ENCODE measurements at places on chromosomes 5 and 9.

DNA sequence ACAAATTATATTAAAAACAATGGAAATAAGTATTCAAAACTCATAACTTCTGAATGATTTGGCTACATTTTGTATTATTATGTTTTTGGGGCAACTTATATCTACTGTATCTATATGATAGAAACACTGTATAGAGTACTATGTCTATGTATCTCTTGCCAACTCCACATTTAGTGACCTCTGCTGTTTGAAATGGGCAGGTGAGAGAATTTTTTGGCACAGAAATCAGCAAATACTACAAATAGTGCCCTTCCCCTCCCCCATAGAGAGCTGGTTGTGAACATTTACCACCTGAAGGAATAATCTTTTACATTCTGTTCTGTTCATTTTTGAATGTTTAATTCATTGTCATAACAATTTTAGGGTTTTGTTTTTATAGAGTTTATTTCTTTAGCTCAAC is 545.3 kb downstream of the PDE4D start:
- no peak for DNase-seq

DNA sequence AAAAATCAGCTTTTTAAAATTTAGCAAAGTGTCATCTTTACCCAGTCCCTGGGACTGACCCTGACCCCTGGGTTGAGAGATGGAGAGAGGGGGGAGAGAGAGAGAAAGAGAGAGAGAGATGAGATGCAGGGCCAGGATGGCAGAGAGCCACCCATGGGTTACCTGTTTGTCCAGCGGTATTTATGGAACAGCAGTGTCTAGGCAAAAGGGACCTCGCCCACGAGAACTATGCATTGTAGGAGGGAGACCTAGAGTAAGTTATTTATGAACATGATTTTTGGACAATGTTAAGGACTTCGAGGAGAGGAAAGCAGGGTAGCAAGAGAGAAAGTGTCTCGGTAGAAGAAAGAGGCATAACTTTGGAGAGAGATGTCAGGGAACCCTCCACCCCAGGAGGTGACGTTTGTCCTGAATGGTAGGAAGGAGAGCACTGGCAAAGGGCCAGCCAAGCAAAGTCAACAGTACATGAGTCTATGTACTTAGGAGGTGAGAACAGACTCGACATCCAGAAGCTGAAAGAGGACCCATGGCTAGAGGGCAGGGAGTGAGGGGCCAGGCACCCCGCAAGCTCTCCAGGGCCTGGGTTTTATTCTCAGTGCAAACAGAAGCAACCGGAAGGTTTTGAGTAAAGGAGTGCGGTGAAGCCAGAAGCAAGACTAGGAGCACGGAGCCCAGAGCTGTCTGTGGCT is 30.5 kb upstream of the MSX2 start:
- no peak for DNase-seq

- DNase-seq, result no peak
Measured at GRCh38 chr5:119031011-119031886, 39.6 kb upstream of the DMXL1 start.

- no peak for DNase-seq
Measured at GRCh38 chr9:84600739-84601138, 68.8 kb upstream of the NTRK2 start.

- no peak for DNase-seq
Measured at GRCh38 chr5:9222054-9222976, 323.6 kb downstream of the SEMA5A start.

DNA sequence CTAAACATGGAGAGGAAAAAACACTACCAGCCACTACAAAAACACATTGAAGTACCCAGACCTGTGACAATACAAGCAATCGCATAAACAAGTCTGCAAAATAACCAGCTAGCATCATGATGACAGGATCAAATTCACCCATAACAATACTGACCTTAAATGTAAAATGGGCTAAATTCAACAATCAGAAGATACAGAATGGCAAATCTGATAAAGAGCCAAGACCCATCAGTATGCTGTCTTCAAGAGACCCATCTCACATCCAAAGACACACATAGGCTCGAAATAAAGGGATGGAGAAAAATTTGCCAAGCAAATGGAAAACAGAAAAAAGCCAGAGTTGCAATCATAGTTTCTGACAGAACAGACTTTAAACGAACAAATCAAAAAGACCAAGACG is 294.4 kb downstream of the MEF2C start:
- no peak for DNase-seq

- no peak for DNase-seq
Measured at GRCh38 chr5:95901676-95902627, 59.7 kb downstream of the ELL2 start.

- DNase-seq, result peak; percentile 36
Measured at GRCh38 chr9:97615439-97616072, 17.6 kb downstream of the TSTD2 start.

GRCh38 chr5:163659568-163659902 is 154.1 kb downstream of the MAT2B start:
- no peak for DNase-seq

- no peak for DNase-seq
Measured at GRCh38 chr5:74378464-74378863, 262.1 kb downstream of the ENC1 start.

DNA sequence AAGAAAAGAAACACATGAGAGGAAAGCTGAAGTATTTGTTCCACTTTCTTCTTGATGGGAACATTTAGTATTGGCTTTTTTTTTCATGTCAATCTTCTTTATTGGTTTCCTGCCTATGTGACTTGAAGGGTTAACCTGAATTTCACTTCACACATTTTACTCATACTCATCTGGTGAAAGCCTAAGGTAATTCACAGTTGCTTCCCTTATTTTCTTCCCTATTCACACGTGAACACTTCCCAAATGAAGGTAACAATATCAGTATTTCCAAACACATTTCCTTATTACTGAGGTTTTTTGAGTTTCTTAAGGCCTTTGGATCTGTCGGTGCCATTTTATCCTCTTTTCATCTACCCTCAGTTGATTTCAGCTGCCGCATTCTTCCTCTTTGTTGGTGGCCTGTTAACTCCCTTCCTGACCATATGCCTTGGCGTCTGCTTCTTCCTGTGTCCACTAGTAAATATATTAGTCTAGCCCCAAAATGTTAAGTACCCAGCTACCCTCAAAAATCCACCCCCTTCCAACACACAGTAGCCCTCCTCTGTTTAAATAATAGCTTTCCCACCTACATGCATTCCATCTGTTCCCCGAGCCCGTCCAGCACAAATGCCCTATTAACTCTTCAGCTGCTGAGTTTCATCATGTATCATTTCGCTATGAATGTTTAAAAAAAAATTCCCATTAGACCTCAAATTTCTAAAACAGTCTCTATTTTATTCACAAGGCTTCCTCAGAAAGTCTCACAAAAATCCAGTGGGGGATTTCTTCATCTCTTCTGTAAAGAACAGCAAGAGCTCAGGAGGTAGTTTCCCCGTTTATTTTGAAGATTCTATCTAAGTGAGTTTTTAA is 97.3 kb downstream of the USP20 start:
- DNase-seq, result no peak

DNA sequence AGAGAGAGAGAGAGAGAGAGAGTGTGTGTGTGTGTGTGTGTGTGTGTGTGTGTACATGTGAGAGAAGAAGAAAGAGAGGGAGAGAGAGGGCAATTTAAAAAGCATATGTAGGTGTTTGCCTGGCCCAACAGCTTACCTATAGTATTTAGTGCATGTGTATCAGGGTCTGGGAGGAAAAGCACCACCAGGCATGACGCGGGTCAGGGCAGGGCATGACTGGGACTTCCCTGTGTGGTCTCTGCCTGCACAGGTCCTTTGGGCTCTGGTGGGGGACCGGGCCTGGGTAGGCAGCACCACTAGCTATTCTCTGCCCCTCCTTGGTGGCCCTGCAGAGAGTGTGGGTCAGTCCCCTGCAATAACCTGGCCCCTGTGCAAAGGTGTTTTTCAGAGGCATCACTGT is 16.1 kb downstream of the IL9 start:
- no peak for DNase-seq

DNA sequence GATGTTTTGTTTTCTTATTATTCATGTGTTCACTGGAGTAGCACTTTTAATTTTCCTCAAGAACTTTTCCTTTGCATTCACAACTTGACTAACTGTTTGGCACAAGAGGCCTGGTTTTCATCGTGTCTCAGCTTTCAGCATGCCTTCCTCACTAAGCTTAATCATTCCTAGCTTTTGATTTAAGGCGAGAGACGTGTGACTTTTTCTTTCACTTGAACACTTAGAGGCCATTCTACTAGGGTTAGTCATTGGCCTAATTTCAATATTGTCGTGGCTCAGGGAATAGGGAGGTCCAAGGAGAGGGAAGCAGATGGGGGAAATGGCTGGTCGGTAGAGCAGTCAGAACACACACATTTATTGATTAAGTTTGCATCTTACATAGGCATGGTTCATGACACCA is 94.0 kb downstream of the ZNF462 start:
- no peak for DNase-seq

GRCh38 chr5:32713770-32714381 is 2.8 kb downstream of the NPR3 start:
- DNase-seq, result no peak

- DNase-seq, result no peak
Measured at GRCh38 chr5:109469896-109470662, 60.3 kb upstream of the PJA2 start.

DNA sequence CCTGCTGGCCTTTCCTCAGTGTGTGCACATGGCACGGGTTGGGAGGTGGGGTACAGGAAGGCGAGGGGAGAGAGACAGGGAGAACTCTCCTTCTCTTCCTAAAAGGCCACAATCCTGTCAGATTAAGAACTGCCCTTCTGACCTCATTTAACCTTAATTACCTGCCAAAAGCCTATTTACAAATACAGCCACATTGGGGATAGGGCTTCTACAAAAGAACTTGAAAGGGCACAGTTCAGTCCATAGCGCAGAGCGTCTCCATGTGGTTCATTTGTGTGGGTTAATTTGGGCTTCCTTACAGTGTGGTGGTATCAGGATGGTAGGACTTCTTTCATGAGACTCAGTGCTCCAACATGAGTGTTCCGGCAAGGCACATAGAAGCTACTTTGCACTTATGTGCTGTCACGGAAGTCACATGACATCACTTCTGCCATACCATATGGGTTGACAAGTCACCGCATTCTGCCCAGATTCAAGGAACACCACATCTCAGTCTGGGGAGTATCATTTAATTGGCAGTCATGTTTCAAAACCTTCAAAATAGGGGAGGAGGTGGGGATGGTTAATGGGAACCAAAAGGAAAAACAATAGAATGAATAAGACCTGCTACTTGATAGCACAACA is 46.8 kb downstream of the NLN start:
- DNase-seq, result no peak

DNA sequence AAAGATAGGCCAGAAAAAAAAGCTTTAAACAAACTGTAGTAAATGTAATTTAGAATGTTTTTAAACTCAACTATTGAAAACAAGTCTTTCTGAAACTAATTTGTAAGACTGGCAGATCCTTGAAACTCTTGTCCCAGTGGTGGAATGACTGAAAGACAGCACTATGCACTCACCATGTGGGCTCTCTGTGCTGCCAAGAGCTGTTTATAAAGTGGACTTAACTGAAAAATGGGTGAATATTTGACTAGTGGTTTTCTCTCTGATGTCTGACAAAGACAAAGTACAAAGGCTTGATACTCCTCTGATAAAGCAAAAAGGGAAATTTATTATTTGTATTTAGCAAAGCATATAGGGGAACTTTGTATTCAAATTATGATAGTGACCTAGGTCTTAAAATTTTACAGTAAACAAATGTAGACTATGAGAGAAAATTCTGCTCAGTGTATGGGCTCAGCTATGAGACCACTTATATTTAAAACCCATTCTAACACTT is 635.4 kb downstream of the NR2F1-AS1 start:
- DNase-seq, result no peak

- DNase-seq, result no peak
Measured at GRCh38 chr5:110687485-110687884, 39.0 kb downstream of the TMEM232 start.

- no peak for DNase-seq
Measured at GRCh38 chr5:115231598-115231997, 31.1 kb downstream of the PGGT1B start.

DNA sequence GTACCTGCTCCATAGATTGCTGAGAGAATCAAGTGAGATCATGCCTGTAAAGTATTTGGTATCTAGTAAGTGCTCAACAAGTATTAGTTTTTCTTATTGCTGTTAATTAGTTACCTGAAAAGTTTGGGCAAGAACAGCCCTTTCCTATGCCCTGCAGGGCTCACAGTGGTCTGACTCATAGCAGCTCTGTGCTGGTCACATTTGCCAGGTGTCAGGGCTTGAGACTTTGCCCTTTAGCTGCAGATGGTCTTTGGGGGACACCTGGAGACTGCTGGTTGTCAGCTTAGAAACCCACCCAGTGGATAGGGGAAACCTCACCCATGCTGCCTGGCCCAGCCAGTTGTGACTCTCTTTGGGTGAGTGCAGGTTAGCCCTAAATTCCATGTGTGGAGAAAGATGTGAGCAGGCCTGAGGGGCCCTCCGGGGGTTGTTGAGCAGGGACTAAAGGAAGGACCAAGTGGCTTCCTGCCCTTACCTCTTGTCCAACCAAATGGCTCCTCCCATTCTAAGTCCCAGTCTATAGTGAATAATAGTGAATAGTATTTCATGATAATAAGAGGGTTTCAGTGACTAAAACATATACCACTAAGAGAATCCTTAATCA is 9.0 kb downstream of the COL27A1 start:
- no peak for DNase-seq

- DNase-seq, result no peak
Measured at GRCh38 chr9:116451500-116452115, 235.5 kb upstream of the TRIM32 start.

DNA sequence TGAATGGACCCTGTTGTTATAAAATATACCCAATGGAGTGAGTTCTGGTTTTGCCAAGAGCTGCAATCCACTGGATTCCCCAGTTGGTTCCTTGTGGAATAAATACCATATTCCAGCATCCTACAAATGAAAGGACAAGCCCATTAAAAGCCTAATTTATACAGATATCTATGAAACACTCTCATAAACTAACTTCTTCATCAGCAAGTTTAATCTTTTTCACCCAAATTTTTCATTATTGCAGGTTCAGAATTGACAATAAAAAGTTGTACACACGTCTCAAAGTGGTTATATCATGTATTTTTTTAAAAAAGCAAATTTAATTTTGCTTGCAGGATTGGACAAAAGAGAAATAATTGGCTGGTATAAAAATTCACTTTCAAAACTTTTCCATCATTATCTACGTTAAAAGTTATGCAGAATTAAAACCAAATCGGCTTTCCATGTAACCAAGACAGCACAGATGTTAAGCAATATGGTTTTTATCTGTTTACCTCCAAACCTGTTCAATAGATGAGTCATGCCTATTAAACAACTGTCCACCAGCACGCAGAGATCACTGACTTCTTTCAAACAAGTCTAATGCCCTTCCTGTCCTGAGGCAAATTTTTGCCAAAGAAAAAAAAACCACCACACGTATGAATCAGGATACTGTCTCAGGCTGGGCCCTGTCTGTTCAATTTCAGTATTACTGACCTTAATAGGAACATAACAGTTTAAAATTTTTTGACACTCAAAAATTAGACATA is 42.5 kb downstream of the CEMIP2 start:
- no peak for DNase-seq

DNA sequence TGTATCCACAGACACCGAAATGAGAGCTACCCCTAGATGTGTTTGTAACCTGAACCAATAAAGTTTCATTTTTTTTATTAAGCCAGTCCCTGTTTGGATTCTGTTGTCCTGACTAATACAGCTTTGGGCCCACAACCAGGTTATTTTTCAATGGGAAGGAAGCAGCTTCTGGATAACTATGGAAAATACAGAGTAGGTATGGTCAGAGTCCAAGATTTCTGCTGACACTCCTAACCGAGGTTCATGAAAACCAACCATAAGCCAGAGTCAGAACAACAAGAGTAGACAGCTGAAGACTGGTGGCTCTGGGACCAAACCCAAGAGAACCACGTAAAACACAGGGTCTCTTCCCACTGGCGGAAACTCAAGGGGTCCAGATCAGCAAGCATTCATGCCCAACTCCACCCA is 10.8 kb downstream of the KLF9 start:
- no peak for DNase-seq

GRCh38 chr9:85142496-85142911 is 473.0 kb downstream of the NTRK2 start:
- no peak for DNase-seq

Data from central memory CD8-positive, alpha-beta T cell (primary cell).